ENCODE measurements at places on chromosomes 2 and 18.

GRCh38 chr2:7634409-7634808 lies 717.2 kb downstream of the RNF144A start:
- no peak for DNase-seq

GRCh38 chr2:4765787-4766530 lies 926.2 kb upstream of the SOX11 start:
- DNase-seq = no peak

- DNase-seq = no peak
Observed at GRCh38 chr2:195320413-195320973, 336.5 kb upstream of the SLC39A10 start.

DNA sequence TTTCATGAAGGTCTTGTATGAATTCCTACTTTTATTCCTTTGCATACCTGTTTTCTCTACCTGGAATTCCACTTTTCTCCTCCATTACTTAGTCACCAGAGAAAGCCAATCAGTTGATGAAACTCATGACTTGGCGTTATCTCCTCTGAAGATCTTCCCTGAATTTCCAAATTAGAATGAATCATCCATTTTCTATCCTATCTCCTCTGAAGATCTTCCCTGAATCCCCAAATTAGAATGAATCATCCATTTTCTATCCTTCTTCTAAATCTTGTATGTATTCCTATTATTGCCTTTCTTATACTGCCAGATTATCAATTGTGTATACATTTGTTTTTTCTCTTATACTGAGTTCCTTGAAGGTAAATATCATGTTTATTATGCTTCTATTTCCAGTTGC lies 440.4 kb downstream of the CCDC85A start:
- DNase-seq = no peak

DNA sequence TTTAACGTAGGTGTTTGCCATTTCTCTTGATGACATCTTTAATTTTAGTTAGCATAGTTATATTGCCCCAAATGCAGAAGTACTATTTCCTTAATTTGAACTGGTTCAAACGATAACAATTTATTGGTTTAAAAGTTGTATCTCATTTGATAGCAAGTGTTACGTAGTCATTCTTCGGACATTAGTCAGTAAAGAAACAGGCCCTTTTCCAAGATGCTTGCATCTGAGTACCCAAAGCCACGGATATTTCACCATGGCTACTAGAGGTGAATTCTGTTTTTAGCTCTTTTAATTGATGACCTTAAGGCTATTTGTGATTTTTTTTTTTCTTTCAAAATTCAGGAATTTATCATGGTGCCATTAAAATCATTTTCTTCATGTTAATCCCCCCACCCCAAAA lies 32.1 kb downstream of the GLS start:
- DNase-seq = no peak

DNA sequence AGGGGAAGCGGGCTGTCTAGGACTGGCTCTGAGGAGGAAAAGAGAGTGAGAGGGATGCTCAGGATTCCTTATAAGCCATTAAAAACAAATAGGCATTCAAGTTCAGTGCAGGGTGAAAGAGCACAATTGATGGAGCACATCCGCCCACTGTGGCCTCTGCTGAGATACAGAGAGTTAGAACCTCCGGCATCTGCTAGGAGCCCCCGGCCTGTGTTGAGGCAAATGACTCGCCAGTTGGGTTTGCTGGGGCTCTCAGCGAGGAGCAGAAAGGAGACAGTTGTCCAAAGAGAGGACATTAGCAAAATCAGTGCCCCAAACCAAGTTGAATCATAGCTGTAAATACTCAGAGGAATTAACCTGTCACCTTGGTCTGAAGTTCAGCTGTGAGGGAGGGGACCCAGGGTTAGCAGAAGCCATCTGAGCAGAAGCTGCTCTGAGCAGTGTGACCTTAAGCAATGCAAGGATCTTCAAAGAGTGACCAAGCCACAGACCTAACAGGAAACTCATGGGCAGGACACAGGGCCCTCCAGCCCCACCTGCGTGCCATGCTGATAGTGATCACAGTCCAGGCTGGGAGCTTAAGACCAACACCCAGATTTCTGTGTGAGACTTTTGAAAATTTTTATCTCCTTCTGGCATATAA lies 23.3 kb upstream of the IL18RAP start:
- DNase-seq = no peak

GRCh38 chr2:190696792-190697398 lies 48.0 kb downstream of the NAB1 start:
- no peak for DNase-seq
